ENCODE measurements at places on chromosomes 2 and 18.

DNA sequence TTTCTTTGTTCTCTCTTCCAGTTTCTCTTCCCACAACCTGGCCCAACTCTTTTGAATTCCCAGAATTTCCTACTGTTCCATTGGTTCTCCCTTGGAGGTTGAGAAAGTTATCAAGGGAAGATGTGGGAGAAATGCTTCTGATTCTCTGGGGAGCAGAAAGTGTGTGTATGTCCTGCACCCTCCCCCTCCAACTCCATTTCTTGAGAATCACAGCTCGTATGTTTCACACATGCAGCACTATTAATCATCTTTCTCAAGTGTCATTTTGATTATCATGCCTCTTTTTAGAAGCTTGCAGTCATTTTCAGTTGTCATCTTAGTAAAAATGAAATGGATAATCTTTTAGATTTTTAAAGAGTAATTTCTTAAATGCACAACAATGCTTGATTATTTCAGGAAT is 296.8 kb upstream of the SLC39A10 start:
- no peak for DNase-seq

DNA sequence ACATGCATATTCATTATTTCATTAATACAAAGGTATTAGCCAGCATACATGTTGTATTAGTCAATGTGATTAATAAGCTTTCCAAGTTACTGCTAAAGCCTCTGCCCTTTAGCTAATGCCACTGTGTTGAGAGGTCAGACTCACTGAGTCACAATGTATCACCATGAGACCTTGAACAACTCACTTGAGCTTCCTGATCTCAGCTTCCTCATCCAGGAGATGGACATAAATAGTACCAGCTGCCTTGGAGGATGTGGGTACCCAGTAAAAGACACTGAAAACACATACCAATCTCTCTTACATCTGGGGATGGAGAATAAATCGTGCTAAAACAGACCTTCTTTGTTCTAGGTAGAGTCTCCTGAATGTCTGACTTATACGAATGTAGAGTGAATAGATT is 224.6 kb downstream of the EPHA4 start:
- no peak for DNase-seq

- DNase-seq: no peak
These were observed 3.6 kb upstream of the LPIN1 start for GRCh38 chr2:11742702-11743357.

- no peak for DNase-seq
These were observed 82.1 kb downstream of the TMEM182 start for GRCh38 chr2:102843764-102844443.

GRCh38 chr2:210577263-210578071 is 21.1 kb downstream of the CPS1 start:
- DNase-seq: no peak

GRCh38 chr2:21423854-21424253 is 300.1 kb downstream of the TDRD15 start:
- DNase-seq: no peak

GRCh38 chr2:9803023-9803805 is 40.1 kb upstream of the TAF1B start:
- no peak for DNase-seq

GRCh38 chr2:31314761-31315160 is 80.8 kb downstream of the EHD3 start:
- no peak for DNase-seq

GRCh38 chr2:203802342-203803052 is 65.1 kb upstream of the CTLA4 start:
- no peak for DNase-seq

GRCh38 chr2:207260947-207261346 is 95.2 kb upstream of the KLF7 start:
- DNase-seq: no peak

- DNase-seq: no peak
These were observed 34.7 kb upstream of the ADAM23 start for GRCh38 chr2:206408323-206409320.

DNA sequence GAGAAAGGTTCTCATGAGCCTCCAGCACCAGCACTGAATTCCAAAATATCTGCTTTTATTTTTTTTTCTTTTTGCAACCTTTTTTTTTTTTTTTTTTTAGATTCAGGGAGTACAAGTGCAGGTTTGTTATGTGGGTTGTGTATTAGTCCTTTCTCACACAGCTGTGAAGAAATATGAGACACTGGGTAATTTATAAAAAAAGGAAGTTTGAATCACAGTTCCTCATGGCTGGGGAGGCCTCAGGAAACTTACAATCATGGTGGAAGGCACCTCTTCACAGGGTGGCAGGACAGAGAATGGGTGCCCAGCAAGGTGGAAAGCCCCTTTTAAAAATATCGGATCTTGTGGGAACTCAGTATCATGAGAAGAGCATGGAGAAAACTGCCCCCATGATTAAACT is 7.9 kb upstream of the TMX3 start:
- DNase-seq: no peak

- no peak for DNase-seq
These were observed 101.4 kb upstream of the RAB6C start for GRCh38 chr2:129877795-129878775.

GRCh38 chr2:178819992-178820391 is 12.8 kb upstream of the TTN start:
- no peak for DNase-seq

GRCh38 chr2:230569298-230569697 is 143.3 kb upstream of the CAB39 start:
- DNase-seq: no peak

DNA sequence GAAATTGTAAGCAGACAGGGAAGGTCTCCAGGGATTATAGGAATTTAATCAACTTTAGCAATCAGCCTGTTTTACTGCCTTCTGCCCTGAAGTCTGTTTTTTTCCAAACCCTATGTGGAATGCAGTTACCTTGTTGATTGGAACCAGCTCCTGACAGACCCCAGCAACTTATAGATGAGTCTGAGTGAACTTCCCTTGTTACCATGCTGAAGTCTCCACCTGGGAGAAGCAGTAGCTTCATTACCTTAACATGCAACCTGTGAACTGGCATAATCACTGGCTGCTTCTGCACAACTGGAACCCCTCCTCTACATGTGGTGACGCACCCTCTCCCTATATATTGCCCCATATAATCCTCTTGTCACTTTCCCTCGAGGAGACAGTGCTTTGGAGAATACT is 226.3 kb upstream of the SPOPL start:
- DNase-seq: no peak

- DNase-seq: no peak
These were observed 49.8 kb downstream of the SLC4A5 start for GRCh38 chr2:74293191-74293991.
